ENCODE measurements at places on chromosomes 6 and 20.

- no peak for DNase-seq
Observed at GRCh38 chr20:40309731-40310130, 379.3 kb downstream of the MAFB start.

DNA sequence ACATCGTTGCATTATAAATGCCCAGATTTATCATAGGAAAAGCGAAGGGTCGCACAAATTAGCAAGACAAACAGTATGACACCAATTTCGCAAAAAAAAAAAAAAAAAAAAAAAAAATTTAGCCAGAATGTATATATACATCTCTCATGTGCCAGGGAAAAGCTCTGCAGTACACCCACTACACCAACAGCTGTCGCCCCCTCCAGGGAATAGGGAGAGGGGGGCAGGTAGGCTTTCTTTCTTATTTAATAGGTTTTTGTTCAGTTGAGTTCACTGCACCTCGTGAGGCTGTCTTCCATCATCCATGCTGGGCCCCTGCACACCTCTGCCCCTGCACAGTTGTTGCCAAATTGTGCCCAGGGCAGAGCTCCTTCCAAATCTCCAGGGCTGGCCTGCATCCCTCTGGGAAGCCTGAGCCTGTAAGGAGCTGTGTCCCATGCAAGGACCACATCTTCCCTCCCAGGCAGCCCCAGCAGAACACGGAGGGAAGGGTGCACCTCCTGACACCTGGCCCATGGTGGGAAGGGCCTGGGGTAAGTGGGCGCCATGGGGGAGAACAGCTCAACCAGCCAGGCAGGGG lies 85.4 kb downstream of the NINL start:
- no peak for DNase-seq

- DNase-seq, result no peak
Observed at GRCh38 chr20:3721912-3722311, 9.5 kb upstream of the SIGLEC1 start.

DNA sequence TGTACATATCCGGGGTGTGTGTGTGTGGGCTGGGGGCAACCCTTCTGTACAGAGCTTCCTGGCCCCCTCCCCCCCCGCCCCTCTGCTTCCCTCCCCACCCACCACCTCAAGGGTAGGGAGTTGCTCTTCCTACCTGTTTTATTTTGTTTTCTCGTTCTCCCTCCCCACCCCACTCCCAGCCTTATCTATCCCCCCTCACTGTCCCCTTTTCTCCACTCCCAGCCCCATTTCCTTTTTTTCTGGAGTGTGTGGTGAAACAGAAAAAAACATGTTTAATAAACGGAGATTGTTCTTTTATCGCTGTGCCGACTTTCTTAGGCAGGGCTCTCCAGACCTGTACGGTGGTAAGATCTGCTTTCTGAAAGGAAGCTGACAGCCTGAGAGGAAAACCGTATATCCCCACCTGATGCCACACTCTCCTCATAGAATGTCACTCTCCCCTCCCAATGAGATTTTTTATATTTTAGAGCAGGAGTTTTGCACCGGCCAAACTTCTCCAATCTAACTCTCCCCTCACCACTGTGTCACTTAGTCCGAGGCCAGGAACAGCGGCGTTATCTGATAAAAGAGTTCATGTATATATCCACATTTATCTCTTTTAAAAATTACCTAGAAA lies 875 bp upstream of the ZBTB9 start:
- no peak for DNase-seq

DNA sequence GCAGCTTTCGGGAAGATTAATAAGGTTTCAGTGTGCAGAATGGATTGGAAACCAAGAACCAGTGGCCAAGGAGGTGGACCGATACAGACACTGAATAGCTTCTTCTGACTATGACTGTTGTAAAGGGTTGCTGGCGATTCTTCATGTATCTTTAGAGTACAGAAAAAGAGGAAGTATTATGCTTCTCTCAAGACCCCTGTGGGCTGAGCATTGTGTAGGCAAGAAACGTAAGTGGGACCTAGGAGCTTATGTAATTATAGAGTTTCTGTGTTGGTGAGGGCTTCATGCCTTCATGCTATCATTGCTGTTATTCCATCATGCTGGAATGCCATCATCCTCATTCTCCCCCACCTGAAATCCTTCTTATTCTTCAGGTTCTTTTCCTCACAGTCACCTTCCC lies 105.4 kb upstream of the AKIRIN2 start:
- DNase-seq, result no peak

DNA sequence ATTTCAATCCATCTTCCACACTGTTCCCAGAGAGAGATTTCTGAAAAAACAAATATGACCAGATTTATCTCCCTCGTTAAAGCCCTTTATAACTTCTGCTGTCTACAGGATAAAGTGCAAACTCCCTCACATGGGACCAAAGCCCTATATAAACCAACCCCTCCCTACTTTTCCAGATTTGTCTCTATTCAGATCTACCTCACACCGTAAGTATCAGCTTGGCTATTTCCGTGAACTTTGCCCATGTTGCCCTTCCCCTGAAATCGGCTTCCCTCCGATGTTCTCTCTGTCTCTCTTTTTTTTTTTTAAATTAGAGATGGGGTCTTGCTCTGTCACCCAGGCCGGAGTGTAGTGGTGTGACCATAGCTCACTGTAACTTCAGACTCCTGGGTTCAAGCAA lies 12.1 kb upstream of the FAM8A1 start:
- no peak for DNase-seq

DNA sequence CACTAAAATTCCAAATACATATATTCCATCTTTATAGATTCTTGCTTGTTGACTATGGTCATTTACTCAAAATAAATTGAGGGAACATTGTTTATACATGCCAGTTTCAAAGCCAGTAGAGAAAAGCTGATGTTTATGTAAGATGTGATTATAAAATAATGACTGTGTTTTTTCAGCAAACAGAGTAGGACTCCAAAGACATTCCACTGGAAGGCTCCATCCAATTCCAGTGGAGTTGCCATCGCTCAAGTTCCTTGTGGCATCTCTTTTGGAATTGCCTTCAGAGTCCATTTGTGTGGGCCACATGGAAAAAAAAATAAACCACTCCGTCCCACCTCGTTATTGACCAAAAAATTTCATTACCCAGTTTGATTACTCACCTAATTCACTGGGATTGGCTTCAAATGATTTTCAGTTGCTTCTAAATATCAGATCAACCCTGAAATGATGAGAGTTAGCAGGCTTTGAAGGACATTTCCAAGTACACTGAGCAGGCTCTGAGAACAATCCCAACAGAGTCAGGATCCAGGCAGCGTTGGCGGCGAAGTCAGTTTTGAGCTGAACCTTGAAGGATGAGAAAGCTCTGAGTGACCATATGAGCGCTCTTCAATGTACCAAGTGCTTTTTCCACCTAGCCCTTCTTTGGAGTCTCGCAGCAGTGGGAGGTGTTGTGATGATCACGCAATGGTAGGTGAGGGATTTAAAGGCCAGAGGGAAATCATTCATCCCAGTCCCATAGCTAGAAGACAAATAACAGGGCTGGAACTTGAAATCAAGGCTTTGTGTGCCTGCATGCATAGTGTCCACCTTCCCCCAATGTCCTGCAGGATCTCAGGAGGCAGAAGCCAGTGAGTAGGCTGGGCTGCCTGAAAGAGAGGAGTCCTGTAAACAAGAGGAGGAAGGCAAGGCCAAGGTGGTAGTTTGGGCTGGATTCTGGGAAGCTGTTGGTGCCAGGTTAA lies 281.7 kb downstream of the CDC5L start:
- DNase-seq, result no peak

- DNase-seq, result no peak
Observed at GRCh38 chr6:155448668-155449449, 6.8 kb downstream of the NOX3 start.

DNA sequence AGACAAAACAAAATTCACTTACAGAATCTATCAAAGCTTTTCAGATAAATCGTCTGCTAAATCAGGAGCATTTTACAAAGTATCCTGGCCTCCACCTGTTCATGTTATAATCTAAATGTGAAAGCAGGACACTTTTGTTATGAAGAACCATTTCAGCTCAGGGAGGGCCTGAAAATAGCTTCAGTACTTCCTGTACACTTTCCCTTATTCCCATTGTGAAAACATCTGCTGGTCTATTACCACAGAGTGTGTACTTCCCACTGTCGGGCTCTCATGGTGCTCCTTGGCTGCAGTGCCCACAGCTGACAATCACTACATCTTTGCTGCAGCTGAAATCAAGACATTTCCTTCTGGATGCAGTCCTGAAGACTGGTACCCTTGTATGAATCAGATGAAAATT lies 128.1 kb downstream of the OPRM1 start:
- no peak for DNase-seq

DNA sequence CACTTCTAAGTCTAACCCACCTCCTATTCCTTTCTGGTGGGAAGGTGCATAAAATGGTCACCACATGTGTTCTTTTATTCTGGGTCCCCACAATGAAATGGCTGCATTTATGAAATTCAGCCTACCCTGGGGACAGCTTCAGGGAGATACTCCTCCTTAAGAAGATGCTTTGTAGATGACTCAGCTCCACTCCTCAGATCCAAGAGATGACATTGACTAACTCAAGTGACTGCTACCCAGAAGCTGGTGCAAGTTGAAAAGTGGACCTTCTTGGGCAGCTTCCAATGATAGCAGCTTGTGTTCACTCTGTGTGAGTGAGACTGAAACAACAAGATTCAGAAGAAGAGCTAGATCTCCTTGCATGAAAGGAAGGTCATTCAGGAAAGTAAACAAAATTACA lies 113.4 kb downstream of the SCP2D1 start:
- no peak for DNase-seq

GRCh38 chr6:27839626-27840475 lies 72.3 kb downstream of the OR2B2 start:
- DNase-seq, result no peak

DNA sequence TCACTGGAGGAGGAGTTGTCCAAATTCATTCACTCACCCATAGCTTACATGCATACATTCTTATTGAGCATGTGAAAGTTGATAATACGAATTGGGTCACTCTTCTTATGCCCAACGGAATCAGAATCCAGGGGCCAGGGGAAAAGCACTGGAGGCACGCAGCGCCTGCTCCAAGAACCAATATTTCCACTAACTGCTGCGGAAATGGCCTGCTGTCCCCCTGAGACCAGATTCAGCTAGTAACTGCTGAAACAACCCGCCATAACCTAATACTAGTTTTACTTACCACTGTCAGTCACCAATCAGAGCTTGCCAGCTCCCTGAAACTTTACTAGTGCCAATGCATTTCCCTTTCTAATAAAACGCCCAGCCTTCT lies 641 bp upstream of the FKBP1A start:
- no peak for DNase-seq

DNA sequence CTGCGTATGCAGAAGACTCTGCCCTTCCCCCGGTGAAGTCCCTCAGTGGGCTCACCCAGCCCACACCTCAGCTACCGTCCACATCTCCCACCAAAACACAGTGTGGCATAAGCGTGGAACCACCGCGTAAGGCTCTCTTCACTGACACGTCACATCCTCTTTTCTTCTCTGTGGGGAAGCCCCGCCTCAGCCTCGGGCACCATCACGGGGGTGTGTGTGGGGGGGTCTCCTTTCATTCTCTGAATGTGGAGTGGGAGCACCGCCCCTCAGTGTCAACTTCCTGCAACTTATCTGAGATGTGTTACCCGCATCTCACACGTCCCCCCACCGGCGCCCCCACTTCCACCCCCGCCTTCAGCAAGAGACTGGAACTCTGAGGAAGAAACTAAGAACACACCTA lies 388.4 kb upstream of the JARID2 start:
- no peak for DNase-seq

DNA sequence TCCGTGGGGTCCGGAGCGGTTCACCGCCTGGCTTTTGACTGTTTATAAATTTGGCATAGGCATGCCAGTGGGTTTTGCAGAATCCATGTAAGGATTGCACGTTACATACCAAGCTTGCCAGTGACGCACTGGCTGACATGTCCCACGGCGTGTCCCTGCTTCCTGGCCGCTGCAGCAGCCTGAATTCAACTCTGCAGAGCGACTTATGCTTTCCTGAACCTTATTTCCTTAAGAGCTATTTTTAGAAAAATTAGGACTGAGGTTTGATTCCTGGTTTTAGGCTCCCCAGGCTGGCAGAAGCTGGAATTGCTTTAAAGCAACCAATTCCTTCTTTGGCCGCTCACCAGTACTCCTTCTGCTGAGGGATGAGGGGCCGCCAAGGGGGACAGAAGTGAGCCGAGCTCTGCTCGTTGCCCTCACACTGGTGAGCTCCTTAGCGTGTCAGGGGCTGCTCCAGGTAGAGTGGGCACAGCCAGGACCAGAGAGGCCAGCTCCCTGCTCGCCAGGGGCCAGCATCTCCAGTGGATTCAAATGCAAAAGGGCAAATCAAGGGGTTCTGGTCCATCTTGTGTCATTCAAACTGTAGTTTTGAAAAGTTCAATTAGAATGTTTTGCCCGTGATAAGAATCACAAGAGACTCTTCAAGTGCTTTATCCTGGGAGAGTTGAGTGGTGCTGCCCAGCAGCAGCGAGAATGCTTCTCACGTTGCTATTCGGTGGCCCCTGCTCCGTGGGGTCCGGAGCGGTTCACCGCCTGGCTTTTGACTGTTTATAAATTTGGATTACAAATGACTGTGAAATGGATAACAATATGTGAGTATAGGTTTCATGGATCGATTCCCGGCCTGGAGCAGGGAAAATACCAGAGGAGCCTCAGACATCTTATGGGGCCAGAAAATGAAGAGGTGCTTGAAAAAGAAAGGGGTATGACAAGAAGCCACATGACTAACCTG lies 17.5 kb upstream of the IRF4 start:
- DNase-seq, result no peak

All from renal pelvis (tissue), 12 donors.